EH (cell line): ENCODE measurements at places on chromosomes 3 and 15.
A peak's percentile ranks its signal among the peaks of the same experiment; 100 is the strongest.

GRCh38 chr3:195559723-195560409 lies 16.7 kb upstream of the PPP1R2 start:
- DNase-seq: peak; percentile 10

- no peak for DNase-seq
Observed at GRCh38 chr15:46955576-46955975, 761.7 kb upstream of the SEMA6D start.

DNA sequence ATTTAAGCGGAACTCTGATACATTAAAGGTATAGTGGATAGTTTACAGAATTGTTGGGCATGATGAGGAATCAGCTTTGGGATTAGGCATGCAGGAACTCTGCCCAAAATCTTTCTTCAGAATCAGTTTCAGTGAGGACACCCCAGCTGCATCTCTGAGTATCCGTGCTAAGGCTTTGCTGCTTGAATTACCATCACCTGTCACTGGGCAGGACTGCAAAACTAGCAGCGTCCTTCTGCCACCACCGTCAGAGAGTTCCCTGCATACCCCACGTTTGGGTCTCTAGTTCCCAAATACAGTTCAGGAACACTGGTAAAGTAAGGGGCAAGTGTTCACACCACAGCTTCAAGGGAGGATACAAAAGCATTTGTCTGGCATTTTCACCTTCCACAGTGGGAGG lies 164.6 kb upstream of the ARHGEF26 start:
- DNase-seq: no peak

DNA sequence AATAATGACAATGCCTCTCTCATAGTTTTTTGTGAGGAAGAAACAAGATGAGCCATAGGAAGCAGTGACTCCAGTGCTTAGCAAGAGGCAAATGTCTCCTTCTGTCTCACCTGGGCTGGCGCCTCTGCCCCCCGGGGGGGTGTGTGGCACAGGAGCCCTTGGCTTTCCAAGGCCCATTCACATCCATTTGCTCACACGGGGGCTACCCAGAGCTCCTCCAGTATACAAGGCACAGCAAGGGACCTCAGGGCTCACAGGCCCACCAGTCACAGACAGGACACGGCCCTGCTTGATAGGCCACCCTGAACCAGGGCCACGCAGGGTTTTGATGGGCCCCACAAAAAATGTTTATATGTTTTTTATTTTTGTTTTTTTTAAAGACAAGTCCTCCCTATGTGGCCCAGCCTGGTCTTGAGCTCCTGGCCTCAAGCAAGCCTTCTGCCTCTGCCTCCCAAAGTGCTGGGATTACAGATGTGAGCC lies 21.9 kb upstream of the EHD4 start:
- DNase-seq: no peak

GRCh38 chr3:99479768-99480167 lies 158.6 kb upstream of the COL8A1 start:
- no peak for DNase-seq

- DNase-seq: peak; percentile 68
Observed at GRCh38 chr3:171646357-171647133, 163.7 kb downstream of the PLD1 start.
